ENCODE measurements at places on chromosomes 7 and 10.

DNA sequence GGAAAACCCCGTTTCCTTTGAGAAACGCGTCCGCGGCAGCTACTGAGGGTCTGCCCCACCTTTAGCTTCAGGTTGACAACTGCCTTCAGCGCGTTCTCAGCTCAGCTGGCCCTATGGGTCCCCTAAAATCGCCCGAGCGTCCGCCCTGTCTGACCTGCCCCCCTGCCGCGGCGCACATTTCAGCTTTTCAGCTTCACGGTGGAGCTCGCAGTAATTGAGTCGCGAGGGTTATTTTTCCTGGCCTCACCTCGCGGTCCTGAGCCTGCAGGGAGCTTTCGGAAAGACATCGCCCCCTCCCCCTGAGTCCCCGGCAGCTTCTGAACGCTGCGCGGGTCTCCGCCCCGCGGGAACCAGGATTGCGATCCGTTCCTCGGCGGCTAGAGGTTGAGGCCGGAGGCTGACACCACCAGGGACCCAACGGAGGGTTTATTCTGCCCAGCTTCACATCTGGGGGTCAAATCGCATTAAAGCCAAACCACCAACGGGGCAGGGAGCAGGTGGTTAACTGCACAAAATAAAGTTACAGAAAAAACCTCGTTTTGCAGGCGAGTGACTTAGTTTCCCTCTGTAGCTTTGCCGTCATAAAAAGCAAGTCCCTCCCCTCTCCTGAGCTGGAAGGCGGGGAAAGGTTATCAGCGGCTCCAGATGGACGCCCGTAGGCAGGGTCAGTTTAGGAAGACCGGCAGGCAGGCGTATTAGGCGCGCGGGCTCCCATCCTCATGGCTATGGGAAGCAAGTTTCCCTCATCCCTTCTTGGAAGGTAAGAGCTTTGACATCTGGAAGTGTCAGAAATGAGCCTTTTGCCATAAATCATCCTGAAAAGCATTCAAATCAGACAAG lies 11.0 kb downstream of the TWIST1 start:
- DNase-seq: no peak

DNA sequence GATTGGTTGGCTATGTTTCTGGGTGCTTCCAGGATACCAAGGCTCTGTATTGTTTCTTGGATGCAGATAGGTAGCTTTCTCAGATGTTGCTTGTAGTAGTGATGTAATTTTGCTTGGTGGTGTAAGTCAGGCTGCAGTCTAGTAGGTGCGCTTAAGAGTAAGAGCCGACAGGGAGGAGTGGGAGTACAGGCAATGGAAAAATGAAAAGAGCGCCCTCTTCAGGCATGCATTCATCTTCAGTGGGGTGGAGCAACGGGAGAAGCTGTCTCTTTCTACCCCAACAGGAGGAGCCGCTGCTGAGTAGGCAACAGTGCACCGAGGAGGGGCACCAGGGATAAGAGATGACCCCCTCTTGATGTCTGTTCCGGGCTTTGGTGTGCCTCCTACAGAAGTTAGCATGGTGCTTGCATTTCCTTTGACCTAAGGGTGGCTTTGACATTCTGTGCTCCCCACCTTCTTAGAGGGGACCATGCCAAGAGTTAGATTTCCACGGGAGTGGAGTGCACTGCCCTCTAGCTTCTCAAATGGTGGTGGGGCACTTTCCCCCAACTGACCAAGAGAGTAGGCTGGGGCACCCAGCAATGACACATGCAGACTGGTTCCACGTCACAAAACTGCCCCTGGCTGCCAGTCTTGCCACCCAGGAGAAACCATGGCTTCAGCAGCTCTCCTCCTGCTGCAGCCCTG lies 56.1 kb downstream of the ZNF783 start:
- no peak for DNase-seq

- DNase-seq: no peak
Measured at GRCh38 chr7:122715183-122715582, 12.5 kb upstream of the RNF148 start.

GRCh38 chr10:103853428-103854264 lies 1.7 kb downstream of the SH3PXD2A start:
- DNase-seq: no peak

DNA sequence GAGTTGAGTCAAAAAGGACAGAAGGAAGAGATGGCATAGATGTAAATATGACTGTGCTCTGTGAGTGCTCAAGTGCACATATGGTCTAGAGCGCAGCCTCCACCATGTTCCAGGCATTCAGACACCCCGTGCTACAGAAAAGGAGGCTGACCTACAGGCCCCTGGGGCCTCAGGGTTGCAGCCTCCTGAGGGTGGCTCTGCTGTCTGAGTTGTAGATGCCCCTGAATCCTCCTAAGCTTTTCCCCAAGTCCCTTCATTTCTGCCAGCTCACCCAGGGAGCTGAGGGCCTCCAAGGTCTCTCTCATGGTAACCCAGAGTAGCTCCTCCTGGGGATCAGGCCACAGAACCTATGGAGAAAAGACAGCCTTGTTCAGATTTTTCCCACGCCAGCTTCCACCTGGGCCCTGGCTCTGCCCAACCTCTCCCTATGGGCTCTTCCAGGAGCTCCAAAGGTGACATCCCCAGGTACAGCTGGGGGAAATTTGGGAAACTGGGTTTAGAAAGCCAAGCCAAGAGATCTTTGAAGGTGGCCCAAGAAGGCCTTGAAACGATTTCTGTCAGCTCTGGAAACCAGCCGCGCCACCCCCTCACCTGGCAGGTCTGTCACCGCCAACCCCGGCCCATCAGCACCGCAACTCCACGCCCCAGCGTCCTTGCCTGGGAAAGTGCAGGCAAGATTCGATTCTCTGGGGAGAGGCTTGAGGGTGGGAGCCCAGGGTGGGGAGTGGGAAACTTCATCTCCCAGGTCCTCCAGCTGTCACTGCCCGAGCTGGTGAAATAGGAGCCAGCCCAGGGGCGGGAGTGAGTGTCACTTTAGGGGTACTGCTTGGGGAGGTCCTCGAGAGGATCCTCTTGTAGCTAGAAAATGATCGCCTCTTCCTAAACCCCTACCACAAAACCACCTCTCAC lies 2.4 kb downstream of the ZNF467 start:
- no peak for DNase-seq

GRCh38 chr10:122232769-122233168 lies 38.3 kb upstream of the BTBD16 start:
- DNase-seq: no peak

Measured in NCI-H2029 (cell line).